ENCODE measurements at places on chromosomes 2 and 18.

DNA sequence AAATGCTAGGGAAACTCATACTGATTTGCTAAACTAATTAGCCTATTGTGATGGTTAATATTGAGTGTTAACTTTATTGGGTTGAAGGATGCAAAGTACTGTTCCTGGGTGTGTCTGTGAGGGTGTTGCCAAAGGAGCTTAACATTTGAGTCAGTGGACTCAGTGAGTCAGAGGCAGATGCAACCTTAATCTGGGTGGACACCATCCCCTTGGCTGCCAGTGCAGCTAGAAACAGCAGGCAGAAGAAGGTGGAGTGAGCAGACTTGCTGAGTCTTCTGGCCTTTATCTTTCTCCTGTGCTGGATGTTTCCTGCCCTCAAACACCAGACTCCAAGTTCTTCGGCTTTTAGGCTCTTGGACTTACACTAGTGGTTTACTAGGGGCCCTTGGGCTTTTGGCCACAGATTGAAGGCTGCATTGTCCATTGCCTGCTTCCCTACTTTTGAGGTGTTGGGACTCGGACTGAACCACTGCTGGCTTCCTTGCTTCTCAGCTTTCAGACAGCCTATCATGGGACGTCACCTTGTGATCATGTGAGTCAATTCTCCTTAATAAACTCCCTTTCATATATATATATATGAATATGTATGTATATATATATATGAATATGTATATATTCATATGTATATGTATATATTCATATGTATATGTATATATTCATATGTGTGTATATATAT is 69.7 kb downstream of the RPRM start:
- H3K27me3 ChIP-seq: no peaks in the 10 kb centered on the region
- H3K4me3 ChIP-seq: no peak overlapping the region

DNA sequence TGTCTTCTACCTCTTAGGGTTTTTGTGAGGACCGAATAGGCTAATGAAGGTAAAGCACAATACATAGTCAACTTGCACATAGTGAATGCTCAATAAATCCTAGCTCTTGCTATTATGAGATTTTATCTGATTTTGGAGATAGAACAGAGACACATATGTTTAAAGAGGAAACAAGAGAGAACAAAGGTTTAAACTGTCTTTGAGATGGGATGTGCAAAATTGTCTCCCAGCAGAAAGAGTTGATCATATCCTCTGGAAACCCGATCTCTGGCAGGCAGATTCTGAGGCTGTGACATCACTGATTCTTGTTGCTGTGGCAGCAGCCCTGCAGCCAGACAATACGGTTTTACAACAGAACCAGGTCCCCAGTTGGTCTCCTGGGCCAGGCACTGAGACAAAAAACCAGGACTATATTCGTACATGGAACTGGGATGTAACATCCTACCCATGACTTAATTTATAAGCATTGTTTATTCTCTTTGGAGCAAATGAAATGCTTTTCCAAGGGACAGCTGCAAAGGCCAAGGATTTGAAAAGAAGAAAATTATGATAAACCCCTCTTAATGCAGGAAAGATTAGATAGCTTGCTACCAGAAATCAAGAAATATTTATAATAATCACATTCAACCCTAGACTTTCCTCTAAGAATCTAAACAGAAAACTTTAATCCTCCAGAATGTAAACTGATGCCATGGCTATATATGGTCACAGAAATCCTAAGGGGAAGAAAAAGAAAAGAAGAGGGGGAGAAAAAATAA is 80.2 kb downstream of the SLC8A1 start:
- H3K27ac ChIP-seq: no peak overlapping the region
- no peak overlapping the region for H3K4me3 ChIP-seq
- H3K4me1 ChIP-seq: no peaks in the 10 kb centered on the region

- H3K4me1 ChIP-seq: no peaks in the 10 kb centered on the region
- DNase-seq: peak; percentile 74
- H3K36me3 ChIP-seq: no peaks in the 10 kb centered on the region
These were observed 7.0 kb downstream of the ASIC4 start for GRCh38 chr2:219521066-219521880.

DNA sequence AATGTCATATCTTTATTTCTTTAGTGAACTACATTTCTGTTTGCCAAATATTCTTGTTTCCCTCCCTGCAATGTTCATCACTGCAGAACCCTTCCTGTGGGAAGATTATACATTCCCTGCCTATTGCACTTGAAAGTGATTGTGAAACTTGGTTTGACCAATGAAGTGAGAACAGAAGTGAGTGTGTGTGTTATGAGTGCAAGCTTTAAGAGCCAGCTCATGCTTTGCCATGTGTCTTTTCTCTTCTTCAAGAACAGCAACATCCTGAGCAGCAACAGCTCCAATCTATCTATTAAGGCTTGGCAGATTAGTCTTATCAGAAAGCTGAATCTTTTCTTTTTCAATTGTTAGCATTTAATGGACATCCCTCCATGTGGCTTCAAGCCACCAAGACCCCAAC is 42.0 kb upstream of the UBE2E3 start:
- no peaks in the 10 kb centered on the region for H3K36me3 ChIP-seq
- H3K27me3 ChIP-seq: no peaks in the 10 kb centered on the region
- H3K4me1 ChIP-seq: no peaks in the 10 kb centered on the region
- no peak for DNase-seq
- no peak overlapping the region for H3K4me3 ChIP-seq
- H3K27ac ChIP-seq: no peak overlapping the region

GRCh38 chr2:218077464-218078216 is 8.6 kb downstream of the RUFY4 start:
- H3K4me3 ChIP-seq: no peak overlapping the region
- DNase-seq: no peak
- no peak overlapping the region for H3K27ac ChIP-seq
- no peaks in the 10 kb centered on the region for H3K4me1 ChIP-seq

- peak; percentile 70 for DNase-seq
- H3K36me3 ChIP-seq: no peaks in the 10 kb centered on the region
- peaks cover 13% of the 10 kb centered on the region for H3K4me1 ChIP-seq
- no peak overlapping the region for H3K4me3 ChIP-seq
- no peak overlapping the region for H3K27ac ChIP-seq
These were observed 275.5 kb downstream of the KCNJ3 start for GRCh38 chr2:154974041-154974440.

DNA sequence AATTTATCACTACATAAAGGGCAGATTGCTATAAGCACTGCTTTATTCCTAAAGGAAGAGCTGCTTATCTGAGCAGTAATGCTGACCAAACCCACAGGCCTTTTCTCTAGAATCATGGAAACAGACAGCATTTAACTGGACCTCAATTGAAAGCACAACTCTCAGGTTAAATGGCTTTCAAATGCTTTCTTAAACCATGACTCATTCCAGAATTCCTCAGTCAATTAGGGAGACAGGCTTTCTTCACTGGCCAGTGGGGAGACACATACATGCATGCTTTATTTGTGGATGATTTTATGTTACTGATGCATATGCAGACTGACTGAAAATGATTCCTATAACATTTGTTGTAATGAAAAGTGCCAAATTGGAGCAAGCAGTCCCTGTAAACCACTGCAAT is 114.6 kb downstream of the ACVR1 start:
- H3K4me3 ChIP-seq: no peak overlapping the region
- H3K27ac ChIP-seq: no peak overlapping the region
- H3K4me1 ChIP-seq: no peaks in the 10 kb centered on the region
- no peak for DNase-seq

- H3K27me3 ChIP-seq: no peaks in the 10 kb centered on the region
- no peak for DNase-seq
- H3K36me3 ChIP-seq: no peaks in the 10 kb centered on the region
- no peak overlapping the region for H3K4me3 ChIP-seq
- H3K27ac ChIP-seq: no peak overlapping the region
These were observed 82.2 kb downstream of the RAB31 start for GRCh38 chr18:9790261-9790660.

- H3K27me3 ChIP-seq: no peaks in the 10 kb centered on the region
- DNase-seq: no peak
- H3K4me3 ChIP-seq: no peak overlapping the region
- no peaks in the 10 kb centered on the region for H3K36me3 ChIP-seq
- H3K4me1 ChIP-seq: no peaks in the 10 kb centered on the region
- no peak overlapping the region for H3K27ac ChIP-seq
These were observed 84.5 kb upstream of the HK2 start for GRCh38 chr2:74749432-74749831.

DNA sequence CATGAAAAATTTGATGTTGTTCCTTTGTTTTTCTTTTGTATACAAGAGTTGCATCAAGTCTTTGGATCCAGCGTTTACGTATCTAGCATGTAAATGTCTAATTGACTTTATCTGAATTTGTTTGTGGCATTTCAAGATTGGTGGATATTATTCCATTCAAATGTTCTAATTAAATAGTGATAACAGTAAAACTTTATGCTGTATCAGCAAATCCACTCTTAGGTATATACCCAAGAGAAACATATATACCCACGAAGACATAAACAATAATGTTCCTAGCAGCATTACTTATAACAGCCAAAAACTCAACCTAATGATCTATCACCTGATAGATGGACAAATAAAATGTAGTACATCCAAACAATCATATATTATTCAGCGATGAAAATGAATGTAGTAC is 579.4 kb upstream of the LRATD1 start:
- no peak overlapping the region for H3K4me3 ChIP-seq
- H3K4me1 ChIP-seq: no peaks in the 10 kb centered on the region
- no peaks in the 10 kb centered on the region for H3K36me3 ChIP-seq
- no peak for DNase-seq
- no peaks in the 10 kb centered on the region for H3K27me3 ChIP-seq
- no peak overlapping the region for H3K27ac ChIP-seq

DNA sequence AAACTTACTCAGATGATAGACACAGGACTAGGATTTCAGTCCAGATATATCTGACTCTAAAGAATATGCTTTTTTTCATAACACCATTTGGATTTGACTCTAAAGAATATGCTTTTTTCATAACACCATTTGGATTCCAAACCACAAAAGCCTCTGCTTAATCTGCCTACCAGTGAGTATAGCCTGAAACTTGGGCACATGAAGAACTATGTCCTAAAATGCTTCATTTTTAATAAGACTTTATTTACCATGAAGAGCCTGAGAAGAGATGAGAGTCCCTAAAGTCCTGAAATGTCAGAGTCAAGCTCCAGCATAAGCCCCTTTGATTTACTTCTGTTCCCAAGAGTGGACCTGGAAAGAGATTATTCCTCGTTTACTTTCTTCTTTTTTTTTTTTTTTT is 54.5 kb upstream of the STPG4 start:
- no peak overlapping the region for H3K4me3 ChIP-seq
- no peak for DNase-seq
- H3K4me1 ChIP-seq: peaks cover 4% of the 10 kb centered on the region
- no peak overlapping the region for H3K27ac ChIP-seq

DNA sequence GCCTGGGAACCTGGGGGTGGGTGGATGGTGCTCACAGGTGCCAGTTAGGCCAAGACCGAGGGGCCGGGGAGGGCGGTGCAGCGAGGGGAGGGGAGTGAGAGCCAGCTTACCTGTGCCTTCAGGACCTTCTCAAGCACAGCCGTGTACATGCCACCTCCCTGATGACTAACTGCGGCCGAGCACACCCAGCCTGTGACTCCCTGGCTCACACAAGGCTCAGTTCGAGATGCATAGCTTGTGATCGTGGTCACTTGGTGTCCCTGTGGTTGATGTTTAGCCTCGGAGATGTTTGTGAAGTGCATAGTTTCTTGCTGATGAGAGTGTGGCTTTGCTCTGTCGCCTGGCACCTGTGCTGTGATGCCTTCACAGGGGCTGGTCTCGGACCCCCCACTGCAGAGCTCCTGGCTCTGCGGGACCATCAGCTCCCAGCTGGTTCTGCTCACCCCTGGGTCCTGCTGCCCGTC is 84.5 kb upstream of the ODC1 start:
- H3K27me3 ChIP-seq: no peaks in the 10 kb centered on the region
- H3K4me1 ChIP-seq: no peaks in the 10 kb centered on the region
- H3K4me3 ChIP-seq: no peak overlapping the region
- H3K36me3 ChIP-seq: no peaks in the 10 kb centered on the region

DNA sequence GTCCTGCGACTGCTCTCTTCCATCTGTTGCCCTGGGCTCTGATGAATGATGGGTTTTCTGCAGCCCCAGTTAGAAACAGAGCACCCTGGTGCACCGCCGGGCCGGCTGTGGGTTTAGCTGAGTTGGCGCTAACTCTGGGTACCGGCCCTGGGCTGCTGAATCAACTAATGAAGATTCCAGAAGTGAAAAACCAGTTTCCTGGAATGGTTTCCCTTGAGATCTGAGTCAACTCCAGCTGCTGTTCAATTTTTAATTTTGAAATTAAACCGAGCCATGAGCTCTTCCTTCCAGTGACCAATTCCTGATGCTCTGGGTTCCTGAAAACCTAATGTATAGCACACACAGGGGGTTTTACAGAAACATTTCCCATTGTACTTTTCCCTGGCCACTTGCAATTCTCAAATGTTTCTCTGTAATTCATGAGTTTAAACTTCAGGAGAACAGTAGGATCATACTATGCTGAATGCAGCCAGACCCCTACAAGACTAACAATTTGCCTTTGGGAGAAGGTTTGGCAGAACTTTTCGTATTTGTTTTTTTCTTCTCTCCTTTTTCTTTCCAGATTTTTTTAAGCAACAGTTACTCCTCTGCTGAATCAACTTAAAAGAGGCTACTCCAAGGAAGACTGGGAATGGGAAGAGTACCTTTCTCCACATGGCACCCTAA is 5.5 kb downstream of the COL6A3 start:
- peaks cover 13% of the 10 kb centered on the region for H3K27me3 ChIP-seq
- H3K4me3 ChIP-seq: no peak overlapping the region
- no peaks in the 10 kb centered on the region for H3K36me3 ChIP-seq

GRCh38 chr2:96115631-96116423 is 544 bp downstream of the ADRA2B start:
- peaks cover 26% of the 10 kb centered on the region for H3K4me1 ChIP-seq
- H3K27ac ChIP-seq: no peak overlapping the region
- peaks cover 7% of the 10 kb centered on the region for H3K27me3 ChIP-seq
- DNase-seq: no peak
- H3K4me3 ChIP-seq: peak overlapping the region; percentile 61

- H3K4me3 ChIP-seq: no peak overlapping the region
- H3K36me3 ChIP-seq: no peaks in the 10 kb centered on the region
- no peak overlapping the region for H3K27ac ChIP-seq
- no peaks in the 10 kb centered on the region for H3K27me3 ChIP-seq
- H3K4me1 ChIP-seq: no peaks in the 10 kb centered on the region
These were observed 73.3 kb upstream of the FSIP2 start for GRCh38 chr2:185665251-185665814.

DNA sequence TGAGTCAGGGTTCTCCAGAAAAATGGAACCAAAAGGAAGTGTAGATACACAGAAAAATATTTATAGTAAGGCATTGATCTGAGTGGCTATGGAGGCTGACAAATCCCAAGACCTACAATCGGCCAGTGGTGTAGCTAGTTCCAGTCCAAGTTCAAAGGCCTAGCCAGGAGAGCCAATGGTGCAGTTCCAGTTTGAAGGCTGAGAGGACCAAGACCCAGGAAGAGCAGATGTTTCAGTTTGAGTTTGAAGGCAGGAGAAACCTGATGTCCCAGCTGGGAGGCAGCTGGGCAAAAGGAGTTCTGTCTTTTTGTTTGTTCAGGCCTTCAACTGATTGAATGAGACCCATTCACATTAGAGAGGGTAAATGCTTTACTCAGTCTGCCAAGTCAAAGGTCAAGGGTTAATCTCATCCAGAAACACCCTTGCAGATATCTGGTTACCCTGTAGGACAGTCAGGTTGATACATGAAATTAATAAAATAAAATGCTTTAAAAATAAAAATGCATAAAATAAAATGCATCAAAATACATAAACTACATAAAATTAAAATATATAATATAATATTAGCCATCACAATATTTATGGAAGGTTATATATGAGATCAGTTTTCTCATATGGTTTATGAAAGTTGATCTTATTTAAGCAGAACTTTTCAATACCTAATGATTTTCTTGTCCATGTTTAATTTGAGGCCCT is 38.7 kb downstream of the KCNE4 start:
- H3K36me3 ChIP-seq: no peaks in the 10 kb centered on the region
- no peaks in the 10 kb centered on the region for H3K27me3 ChIP-seq
- no peak for DNase-seq
- H3K4me1 ChIP-seq: no peaks in the 10 kb centered on the region
- no peak overlapping the region for H3K4me3 ChIP-seq
- H3K27ac ChIP-seq: no peak overlapping the region
